Lower lobe of right lung (tissue), 2 donors: ENCODE measurements at places on chromosomes 7 and 10. TPM values are rescaled to one million over a fixed set of nuclear protein-coding genes. Genes with fewer than 3 reads are reported as not detected.

PLCE1 gene
- total RNA-seq, result 10.5 TPM

ALOX5 gene
- 222 TPM for total RNA-seq

- H3K4me3 ChIP-seq, result no peak overlapping the region
- no peaks in the 10 kb centered on the region for H3K36me3 ChIP-seq
- H3K27me3 ChIP-seq, result peaks cover 35% of the 10 kb centered on the region
- no peak for DNase-seq
- H3K27ac ChIP-seq, result no peak overlapping the region
Measured at GRCh38 chr7:28953633-28954032, 4.5 kb downstream of the TRIL start.

DNA sequence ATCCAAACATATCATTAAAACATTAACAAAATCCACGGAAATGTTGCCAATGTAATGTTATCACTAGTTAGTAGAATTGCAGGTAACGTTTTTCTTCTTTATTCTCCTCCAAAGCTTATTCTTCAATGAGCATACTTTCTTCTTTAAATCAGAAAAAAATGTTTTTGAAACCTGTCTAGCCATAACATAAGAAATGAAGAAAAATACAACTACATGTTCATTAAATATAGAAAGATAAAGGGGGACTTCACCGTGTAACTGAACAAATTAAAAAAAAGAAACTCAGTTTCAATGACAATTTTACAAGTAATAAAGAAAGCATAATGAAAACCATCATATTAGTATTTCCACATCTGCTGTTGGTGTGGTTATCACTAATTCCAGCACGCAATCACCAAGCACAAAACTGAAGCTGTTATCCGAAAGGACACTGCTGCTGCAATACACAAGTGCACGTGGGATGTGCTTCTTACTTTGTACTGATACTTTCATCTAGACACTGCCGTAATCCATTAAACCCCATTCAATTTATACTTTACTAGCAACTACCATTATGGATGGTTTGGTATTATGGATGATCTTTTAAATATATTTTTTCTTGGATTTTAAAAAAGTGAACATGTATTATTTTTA lies 9.6 kb downstream of the ESYT2 start:
- H3K4me1 ChIP-seq, result peaks cover 88% of the 10 kb centered on the region
- no peak overlapping the region for H3K4me3 ChIP-seq
- DNase-seq, result no peak
- no peaks in the 10 kb centered on the region for H3K27me3 ChIP-seq

DNA sequence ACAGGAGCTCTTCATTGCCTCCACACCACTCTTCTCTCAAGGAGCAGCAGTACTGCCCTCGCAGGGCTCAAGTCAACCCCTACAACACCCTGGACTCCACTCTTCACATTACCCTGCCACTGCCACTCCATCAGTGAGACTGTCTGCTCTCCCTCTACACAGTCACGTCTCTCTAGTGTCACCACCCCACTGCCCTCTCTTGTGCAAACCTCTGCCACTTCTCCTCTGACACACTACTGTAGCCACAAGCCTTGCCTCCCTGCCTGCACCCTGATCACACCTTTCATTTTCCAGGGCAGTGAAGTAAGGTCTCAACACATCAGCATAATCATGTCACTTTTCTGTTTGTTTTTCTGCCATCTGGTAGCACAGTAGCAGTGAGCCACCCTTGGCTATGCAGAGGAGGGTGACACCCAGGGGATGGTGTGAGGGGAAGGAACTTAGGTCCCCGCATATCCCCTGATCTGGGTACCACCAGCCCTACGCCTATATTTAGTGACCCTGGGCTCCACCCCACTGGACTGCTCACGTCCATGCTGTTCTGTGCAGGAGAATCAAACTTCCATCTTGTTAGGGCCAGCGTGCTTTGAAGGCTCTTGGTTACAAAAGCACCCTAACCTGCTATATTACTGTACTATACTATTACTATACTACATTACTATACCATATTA lies 1.6 kb downstream of the C10orf143 start:
- no peak overlapping the region for H3K27ac ChIP-seq
- H3K4me3 ChIP-seq, result peak overlapping the region; percentile 75
- DNase-seq, result no peak
- H3K27me3 ChIP-seq, result no peaks in the 10 kb centered on the region
- H3K36me3 ChIP-seq, result no peaks in the 10 kb centered on the region

GRCh38 chr10:6115824-6116350 lies 27.1 kb downstream of the RBM17 start:
- no peaks in the 10 kb centered on the region for H3K27me3 ChIP-seq
- no peak overlapping the region for H3K27ac ChIP-seq
- peaks cover 62% of the 10 kb centered on the region for H3K36me3 ChIP-seq
- no peak for DNase-seq

GRCh38 chr7:134028853-134029252 lies 98.3 kb upstream of the LRGUK start:
- no peaks in the 10 kb centered on the region for H3K36me3 ChIP-seq
- H3K4me3 ChIP-seq, result no peak overlapping the region
- H3K4me1 ChIP-seq, result no peaks in the 10 kb centered on the region
- no peak for DNase-seq
- H3K27ac ChIP-seq, result no peak overlapping the region
